EH (cell line): ENCODE measurements at places on chromosomes 2 and 18.

DNA sequence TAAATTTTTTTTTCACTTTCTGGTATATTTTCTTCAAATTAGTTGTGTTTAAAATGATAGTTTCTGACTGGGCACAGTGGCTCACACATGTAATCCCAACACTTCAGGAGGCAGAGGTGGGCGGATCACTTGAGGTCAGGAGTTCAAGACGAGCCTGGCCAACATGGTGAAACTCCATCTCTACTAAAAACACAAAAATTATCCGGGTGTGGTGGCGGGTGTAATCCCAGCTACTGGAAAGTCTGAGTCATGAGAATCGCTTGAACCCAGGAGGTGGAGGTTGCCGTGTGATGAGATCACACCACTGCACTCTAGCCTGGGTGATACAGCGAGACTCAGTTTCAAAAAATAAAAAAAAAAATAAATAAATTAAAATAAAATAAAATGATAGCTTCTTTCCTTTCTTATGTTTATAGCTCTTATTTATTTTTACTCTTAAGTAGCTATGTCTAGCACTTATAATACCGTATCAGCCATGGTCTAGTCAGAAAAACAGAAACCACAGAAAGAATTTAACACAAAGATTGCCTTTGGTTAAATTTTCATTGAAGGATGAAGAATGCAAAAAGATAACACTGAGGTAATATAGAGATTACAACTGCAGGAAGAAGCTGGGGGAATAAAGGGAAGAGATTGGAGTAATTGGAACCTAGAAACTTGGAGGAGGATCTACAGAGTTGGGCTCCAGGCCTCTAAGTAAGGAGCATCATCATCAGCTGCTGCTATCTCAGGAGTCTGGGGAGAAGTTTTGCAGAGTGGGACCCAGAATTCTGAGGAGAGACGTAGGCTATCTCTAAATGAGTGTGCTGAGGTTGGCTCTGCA lies 54.7 kb upstream of the MBOAT2 start:
- DNase-seq = peak; percentile 66

DNA sequence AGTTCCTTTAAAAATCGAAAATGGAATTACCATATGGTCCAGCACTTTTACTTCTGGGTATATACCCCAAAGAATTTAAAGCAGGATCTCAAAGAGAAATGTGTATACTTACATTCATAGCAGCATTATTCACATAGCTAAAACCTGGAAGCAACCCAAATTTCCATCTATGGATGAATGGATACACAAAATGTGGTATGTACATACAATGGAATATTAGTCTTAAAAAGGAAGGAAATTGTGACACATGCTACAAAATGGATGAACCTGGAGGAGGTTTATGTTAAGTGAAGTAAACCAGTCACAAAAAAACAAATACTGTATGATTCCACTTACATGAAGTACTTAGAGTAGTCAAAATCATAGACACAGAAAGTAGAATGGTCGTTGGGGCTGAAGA lies 147.9 kb upstream of the LTBP1 start:
- peak; percentile 53 for DNase-seq

GRCh38 chr2:98280376-98281102 lies 65.7 kb upstream of the CNGA3 start:
- DNase-seq = peak; percentile 49

DNA sequence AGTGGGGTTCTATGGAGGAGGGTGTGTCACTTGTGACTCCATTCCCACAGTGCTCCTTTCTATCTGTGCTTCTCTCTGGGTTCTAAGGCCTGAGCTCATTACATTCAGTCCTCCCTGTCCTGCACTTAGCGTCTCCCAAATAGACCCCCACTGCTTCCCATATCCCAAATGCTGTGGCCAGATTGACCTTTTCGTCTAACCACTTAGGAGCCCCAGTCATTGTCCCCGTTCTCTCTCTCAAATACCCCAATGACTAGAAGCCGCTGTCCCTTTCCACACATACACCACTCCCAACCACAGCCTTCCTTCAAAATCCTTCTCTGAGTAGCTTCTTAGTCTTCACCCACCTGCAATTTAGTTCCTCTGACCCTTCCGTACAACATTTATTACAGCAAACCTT lies 146.5 kb downstream of the TRIM43 start:
- no peak for DNase-seq

GRCh38 chr18:48827291-48828193 lies 123.2 kb downstream of the SMAD7 start:
- DNase-seq = peak; percentile 83

GRCh38 chr2:72204156-72204785 lies 56.6 kb upstream of the CYP26B1 start:
- DNase-seq = no peak

- no peak for DNase-seq
These were observed 66.1 kb downstream of the DDX1 start for GRCh38 chr2:15657759-15658158.

DNA sequence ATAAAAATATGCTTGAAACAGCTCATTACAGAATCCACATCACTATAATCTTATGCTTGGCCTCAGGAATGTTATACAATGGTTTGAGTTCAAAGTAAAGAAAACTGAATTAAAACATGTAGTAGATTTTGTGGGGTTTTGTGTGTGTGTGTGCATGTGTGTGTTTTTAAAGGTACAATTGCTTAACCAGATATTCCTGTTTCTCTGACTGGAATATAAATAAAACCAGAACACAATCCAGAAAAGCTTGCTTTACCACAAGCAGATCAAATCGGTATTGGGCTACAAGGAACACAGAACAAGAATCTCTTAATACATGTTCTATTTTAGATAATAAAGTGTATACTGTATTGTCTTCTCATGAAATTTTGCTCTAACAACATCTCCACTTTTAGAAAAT lies 110.0 kb downstream of the TMEM247 start:
- no peak for DNase-seq

DNA sequence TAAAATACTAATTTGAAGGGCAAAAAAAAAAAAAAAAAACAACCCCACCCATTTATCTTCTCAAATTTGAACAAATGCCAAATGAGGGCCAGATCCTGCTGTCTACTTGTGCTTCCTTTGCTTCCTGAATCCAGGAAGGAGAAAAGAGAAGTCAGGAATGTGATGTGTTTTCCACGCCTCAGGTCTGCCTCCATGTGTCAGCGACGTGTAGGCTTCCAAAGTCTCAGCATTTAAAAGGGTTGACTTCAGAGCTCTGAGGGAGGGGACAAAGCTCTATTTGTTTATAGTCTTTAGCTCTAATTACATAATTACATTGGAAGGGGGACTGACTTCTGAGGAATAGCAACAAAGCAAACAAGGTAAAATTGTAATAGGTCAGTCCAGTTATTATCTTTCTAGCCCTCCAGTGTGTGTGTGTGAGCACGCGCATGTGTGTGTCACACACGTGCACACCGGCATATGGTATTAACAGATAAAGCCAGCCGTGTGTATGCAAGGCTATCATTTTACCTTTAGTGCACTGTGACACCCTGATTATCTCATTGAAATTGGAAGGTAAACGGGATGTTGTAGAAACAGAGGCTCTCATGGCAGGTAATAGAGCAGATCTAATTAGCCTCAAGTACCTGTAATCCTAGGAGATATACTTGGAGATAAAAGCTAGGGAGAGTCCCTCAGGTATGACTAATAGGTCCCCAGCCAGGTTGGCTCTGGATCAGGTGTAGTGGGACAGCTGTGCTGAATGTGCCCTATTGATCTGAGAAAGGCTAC lies 911.4 kb upstream of the ZEB2 start:
- peak; percentile 13 for DNase-seq

DNA sequence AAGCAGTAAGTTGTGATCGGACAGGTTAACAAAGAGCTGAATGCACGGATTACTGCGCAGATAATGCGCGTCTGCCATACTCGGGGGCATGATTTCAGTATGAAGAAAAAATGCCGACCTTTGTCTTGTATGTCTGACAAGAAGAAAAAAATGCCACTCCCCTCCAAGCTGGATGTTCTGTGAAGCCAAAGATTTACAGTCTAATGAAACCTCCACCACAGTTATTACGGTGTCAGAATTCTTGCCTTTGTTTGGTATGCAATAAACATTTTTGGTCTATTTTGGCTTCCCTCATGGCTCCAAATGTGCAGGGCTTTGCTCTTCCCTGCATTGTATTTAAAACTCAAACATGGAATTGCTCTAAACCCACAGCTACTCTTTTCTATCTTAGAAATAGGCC lies 72.2 kb upstream of the THUMPD2 start:
- DNase-seq = peak; percentile 59

GRCh38 chr2:85635636-85636035 lies 19.6 kb downstream of the USP39 start:
- DNase-seq = peak; percentile 18

- DNase-seq = peak; percentile 58
These were observed 120.4 kb downstream of the RNF144A start for GRCh38 chr2:7037340-7038333.

DNA sequence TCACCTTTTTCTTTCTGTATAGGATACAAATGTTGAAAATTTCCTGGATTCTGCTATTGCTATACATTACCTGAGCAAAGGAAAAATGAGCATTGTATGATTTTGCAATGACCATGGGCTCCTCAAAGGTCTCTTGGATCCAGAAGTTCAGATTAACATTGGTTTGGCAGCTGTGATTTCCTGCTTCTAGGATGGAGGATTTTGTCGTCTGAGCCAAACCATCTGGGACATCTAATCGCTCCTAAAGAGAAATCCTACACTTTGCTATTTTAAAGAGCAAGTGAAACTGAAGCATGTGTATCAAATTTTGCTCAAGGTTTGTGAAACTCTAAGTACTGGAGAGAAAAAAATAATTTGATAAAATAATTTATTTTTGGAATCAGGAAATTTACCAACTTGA lies 115.1 kb upstream of the ST6GAL2 start:
- DNase-seq = no peak

- peak; percentile 34 for DNase-seq
These were observed 4.0 kb downstream of the LPIN1 start for GRCh38 chr2:11750422-11750821.

GRCh38 chr2:73575261-73575660 lies 67.0 kb downstream of the NAT8 start:
- no peak for DNase-seq

- DNase-seq = peak; percentile 93
These were observed 2.5 kb upstream of the SH3RF3 start for GRCh38 chr2:109126501-109126860.
